Fibroblast of skin of scalp (primary cell): ENCODE measurements at places on chromosomes 4 and X.

- peak; percentile 89 for DNase-seq
These were observed 165.6 kb upstream of the S100G start for GRCh38 chrX:16484338-16484737.

DNA sequence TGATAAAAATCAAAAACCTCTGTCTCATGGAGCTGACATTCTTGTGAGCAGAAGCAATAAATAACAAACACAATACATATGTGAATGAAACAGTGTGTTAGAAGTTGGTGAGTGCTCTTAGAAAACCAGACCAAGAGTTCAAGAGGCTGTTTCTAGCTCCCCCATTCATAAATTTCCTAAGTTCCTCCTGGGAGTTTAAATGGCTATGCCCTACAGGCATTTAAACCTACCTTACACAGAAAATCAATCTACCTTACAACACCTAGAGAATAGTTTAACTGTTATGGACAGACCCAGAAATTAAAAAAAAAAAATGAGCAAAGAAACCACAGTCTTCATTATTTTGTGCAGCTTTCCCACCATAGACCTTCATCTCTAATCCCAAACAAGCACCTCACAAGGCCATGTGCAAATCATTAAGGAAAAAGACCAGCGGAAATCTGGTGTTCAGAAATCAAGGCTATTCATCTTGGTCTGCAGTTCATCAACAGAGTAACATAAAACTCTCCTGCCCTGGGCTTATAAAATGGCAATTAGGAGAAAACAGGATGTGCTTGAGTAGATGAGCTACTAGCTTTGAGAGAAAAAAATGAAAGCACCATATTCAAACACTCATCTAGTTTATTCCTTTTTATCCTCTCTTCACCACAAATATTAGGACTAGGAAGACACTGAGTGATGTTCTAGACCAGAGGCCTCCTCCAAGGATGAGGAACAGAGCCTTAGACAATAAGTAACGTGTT is 147.2 kb downstream of the SHROOM3 start:
- DNase-seq, result no peak

- DNase-seq, result no peak
These were observed 820 bp upstream of the RASL11B start for GRCh38 chr4:52861171-52861823.

DNA sequence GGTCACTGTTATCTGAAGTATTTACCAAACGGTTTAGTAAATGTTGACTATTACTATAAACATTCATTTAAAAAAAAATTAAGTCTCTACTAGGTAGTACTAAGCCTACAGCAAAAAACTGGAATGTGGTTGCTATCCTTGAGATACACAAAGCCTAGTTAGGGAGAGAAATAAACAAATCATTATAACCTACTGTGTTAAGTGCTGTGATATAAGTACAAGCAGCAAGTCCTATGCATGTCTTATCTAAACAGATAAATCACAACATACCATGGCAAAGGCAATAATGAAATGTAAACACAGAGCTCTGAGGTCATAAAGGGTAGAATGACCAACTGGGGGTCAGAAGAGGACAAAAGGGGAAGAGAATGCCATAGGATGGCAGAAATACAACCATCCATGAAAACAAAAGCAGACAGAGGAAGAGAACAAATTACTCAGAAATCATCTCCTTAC is 92.2 kb downstream of the RNF150 start:
- no peak for DNase-seq

- DNase-seq, result peak; percentile 53
These were observed 173.9 kb downstream of the WDFY3 start for GRCh38 chr4:84792366-84793301.

DNA sequence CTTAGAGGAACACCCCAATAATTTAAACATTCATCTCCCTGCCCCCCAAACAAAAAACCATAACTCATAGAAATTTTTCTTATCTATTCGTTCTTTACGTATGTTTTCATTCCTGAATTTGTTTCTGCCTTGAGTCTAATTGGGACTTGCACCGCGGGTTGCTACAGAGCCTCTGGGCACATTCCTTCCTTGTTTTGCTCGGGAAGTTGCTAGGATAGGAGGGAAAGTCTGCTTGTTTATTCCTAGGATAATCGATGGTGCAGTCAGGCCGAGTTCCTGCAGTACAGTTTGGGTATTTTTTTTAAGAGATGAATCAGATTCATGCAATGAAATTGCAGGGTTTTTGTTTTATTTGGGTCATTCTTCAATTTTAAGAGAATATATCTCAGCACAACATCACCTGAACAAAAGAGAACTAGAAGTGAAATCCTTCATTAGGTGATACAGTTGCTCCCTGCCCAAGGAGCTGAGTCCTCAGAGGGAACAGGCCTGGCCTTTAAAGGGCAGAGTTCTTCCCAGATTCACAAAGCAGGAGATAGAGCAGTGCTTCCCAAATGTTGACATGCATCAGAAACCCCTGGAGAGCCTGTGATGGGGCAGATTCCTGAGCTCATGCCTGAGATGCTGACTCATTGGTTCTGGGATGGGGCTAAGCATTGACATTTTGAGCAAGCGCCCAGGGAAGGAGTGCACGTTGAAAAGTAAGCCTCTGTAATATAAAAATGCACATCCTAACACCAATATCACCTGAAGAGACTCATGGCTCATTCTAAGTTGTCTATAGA is 114.9 kb upstream of the FAM9B start:
- peak; percentile 89 for DNase-seq

GRCh38 chrX:101564651-101565050 is 14.3 kb downstream of the ARMCX1 start:
- no peak for DNase-seq

GRCh38 chr4:176902710-176903323 is 110.1 kb upstream of the VEGFC start:
- DNase-seq, result peak; percentile 97
